ENCODE measurements at places on chromosomes 1 and 21.

GRCh38 chr1:116832308-116832931 is 77.3 kb upstream of the PTGFRN start:
- no peak for DNase-seq

DNA sequence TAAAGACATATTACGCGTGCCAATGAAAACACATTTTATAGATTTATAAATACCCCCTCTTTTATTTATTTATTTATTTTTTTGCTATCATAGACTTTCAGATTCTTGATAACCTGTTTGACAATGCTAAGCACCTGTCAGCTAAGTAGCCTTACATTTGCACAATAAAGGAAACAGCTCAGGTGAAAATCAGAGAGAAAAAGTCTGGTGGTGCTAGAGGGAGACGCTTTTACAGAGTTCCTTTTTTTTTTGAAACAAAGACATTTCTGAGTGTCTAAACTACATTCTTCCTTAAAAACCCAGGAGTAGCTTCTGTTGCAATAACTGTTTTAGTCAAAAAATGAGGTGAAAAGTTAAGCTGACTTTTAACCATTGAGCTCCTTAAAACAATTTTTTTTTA is 1611.6 kb downstream of the NCAM2 start:
- no peak for DNase-seq

DNA sequence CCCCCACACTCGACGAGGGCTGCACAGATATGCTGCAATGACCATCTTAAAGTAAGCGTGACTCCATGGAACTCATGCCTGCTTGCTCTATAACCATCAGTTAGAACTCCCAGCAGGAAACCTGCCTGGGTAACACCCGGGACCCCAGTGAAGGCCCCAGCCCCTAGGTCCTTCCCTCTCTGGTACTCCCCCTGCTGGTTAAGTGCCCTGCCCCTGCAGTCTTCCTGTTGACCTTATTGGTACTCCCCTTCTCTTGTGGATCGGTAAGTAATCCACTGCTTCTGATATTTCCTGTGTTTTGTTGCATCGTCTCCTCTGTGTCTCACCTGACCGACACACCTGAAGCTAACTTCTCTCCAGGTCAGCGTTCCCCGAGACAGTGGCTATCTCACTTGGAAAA is 104.8 kb upstream of the COG2 start:
- DNase-seq: peak; percentile 25

GRCh38 chr1:54413295-54413694 is 7.1 kb upstream of the SSBP3 start:
- no peak for DNase-seq

- no peak for DNase-seq
Observed at GRCh38 chr21:41458559-41458958, 32.5 kb downstream of the MX1 start.

DNA sequence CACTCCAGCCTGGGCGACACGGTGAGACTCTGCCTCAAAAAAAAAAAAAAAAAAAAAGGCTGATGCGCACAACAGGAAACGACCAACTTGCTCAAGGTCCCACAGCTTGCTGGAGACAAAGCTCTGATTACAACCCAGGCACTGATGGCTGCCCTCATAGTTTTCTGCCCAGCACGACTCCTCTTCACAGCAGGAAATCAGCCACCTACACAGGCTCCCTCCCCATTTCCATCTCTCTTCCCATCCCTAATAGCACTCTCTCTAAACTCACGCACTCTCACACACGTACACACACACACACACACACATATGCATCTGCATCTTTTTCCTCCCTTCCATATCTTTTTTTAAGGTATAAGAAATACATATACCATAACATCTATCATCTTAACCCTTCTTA is 153.5 kb upstream of the SOD1 start:
- DNase-seq: no peak
